HepG2 (cell line): ENCODE measurements at places on chromosomes 2 and 18.
A peak's percentile ranks its signal among the peaks of the same experiment; 100 is the strongest.

GRCh38 chr2:174675615-174676014 is 78.0 kb upstream of the WIPF1 start:
- no peak for DNase-seq

GRCh38 chr18:47108998-47109405 is 41.3 kb downstream of the HDHD2 start:
- DNase-seq = no peak

- DNase-seq = no peak
Observed at GRCh38 chr18:47935321-47936055, 5.0 kb upstream of the SMAD2 start.

DNA sequence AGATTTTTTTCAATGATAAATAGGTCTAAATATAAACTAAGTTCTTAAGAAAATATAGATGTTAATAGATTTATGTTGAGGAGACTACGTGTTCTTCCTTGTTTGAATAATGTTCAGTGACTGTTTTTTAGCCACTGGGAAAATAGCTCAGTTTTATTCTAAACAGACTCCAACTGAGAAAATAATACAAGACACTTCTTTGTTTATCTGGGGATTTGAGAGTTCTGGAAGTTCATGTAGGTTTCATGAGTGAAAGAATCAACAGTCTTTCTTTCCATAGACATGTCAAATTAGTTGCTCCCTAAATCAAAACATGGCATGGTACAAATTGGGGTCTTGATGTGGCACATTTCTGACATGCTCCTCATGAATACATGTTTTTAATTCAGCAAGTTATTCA is 177.7 kb downstream of the MREG start:
- DNase-seq = no peak

DNA sequence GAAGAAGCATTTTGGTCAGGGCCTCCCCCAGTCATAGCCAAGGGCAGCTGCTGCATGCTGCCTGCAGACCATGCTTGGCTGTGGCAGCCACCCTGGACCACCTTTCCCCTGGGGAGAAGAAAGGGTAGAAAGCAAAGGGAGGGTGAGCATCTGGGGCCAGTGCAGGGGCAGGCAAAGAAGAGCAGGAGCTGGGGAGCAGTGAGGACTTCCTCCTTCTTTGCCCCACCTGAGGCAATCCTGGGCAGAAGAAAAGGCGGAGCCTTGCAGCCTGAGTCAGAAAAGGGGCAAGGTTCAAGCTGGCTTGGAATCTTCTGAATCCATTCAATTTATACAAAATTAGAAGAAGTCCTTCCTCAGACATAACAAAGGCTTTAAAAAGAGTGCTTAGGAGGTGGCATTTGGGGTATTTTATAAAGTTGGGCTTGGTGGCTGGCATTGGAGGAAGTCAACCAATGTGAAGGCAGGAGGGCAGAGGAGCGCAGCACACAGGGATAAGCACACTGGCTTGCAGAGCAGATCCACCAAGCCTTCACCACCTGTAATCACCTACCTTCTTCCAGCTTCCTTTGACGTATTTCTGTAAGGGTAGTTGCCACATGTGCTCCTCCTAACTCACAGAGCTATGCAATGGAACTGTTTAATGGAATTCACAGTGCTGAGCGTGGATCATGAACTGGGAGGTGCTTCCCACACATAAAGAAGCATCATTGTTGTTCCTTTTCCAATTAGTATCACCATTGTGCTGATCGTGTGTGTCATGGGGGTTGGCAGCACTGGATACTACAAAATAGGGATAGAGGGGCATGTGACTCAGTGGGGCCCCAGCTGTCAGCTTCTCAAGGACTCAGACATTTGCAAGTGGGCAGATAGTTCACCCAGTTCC is 154.4 kb upstream of the EPAS1 start:
- no peak for DNase-seq

GRCh38 chr2:28627722-28628480 is 123.7 kb upstream of the PPP1CB start:
- DNase-seq = no peak

- peak; percentile 47 for DNase-seq
Observed at GRCh38 chr2:8573234-8573941, 108.5 kb upstream of the ID2 start.

- DNase-seq = no peak
Observed at GRCh38 chr2:58918141-58918540, 677.0 kb upstream of the FANCL start.

DNA sequence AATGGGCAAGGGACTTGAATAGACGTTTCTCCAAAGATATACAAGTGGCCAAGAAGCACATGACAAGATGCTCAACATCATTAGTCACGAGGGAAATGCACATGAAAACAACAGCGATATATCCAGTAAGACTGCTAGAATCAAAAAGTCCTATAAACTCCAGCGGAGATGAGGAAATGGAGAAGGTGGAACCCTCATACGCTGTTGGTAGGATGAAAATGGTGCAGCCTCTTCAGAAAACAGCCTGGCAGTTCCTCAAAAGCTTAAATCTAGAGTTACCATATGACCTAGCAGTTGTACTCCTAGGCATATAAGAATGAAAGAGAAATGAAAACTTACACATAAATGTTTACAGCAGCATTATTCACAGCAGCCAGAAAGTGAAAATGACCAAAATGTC is 48.1 kb downstream of the HPCAL1 start:
- DNase-seq = no peak
